ENCODE measurements at places on chromosomes 16 and 17.

- no peak for DNase-seq
Observed at GRCh38 chr17:65191811-65192740, 54.9 kb downstream of the RGS9 start.

DNA sequence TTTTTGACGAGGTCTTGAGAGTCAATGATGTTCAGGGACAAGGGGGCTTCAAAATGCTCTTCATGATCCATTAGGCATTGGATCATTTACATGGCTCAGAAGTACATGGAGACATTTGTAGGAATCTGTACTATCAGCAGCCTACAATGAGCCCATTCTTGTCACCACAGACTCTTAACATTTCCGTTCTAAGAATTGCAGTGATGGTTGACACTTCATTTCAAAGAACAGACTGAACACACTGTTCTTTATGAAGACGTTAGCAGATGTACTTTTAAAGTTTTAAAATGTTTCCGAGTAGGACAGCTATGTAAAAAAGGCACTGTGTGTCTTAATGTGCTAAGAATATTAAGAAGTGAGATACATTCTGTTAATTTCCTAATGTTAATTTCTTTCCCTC, 97.3 kb upstream of the GOT2 start:
- no peak for DNase-seq

DNA sequence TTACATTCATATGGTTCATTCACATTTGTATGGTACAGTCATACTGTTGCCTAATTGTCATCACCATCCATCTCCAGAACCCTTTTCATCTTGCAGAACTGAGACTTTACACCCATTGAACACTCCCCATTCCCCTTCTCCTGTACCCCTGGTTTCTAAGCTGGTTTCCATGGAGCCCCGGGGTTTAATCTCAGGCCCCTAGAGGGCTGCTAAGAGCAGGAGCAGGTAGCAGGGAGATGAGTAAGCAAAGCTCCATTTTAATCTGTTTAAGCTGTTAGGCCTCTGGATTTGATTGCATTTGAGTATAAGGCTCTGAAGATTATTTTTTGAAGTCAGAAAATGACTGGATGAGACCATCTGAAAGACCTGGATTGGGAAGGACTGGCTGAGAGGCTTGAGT, 68.5 kb upstream of the RPL38 start:
- DNase-seq = no peak

- no peak for DNase-seq
Observed at GRCh38 chr17:46817151-46817900, 1.2 kb downstream of the WNT3 start.

- peak; percentile 50 for DNase-seq
Observed at GRCh38 chr17:28675980-28676379, 14.0 kb downstream of the SUPT6H start.

- DNase-seq = no peak
Observed at GRCh38 chr17:34502426-34502825, 77.0 kb upstream of the TMEM132E start.

DNA sequence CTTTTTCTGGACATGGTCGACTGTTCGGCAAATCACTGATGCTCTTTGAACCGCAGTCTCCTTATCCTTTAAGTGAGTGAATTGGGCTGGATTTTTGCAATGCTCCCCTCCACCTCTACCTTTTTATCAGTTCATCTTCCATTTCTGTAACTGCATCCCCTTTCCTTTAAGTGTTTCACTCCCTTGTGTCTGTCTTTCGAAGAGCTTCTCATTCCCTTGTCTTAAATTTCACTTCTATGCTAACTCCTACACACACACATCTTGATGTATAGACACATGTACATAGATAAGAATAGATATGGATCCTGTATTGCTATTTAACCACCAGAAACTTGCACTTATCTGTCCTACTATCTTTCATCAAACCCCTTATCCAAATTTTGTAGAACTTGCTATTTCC, 250.7 kb downstream of the PHKB start:
- DNase-seq = no peak

DNA sequence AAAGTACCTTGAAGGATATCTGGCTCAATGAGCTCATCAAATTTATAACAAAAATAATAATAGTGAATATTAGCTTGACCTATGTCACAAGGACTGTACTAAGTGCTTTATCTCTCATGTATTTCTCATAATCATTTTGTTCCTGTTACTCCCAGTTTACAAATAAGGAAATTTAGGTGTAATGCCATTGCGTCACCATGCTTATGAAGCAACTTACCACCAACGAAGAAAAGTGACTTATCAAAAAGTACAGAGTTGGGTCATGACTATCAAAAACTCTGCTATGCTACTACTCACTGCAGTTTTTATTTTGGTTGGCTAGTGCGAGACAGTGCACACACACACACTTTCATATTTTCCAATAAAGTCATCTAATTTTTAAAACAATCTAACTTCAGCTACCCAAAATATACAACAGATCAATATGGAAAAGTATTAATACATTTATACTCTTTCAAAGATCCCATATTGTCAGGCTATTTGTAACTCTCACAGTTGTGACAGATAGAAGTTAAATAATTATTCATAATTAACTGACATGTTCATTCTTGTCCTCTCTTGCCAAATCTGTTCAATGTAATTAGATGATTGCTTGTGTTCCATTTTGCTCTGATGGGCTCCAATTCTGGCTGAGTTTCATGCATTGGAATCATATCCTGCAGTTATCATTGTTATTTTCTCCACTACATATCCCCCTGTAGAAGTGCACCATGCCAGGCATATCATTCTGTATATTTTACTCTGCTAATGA, 119.4 kb downstream of the KCNJ2 start:
- no peak for DNase-seq

GRCh38 chr16:27471661-27472060, 69.7 kb downstream of the IL21R start:
- no peak for DNase-seq

DNA sequence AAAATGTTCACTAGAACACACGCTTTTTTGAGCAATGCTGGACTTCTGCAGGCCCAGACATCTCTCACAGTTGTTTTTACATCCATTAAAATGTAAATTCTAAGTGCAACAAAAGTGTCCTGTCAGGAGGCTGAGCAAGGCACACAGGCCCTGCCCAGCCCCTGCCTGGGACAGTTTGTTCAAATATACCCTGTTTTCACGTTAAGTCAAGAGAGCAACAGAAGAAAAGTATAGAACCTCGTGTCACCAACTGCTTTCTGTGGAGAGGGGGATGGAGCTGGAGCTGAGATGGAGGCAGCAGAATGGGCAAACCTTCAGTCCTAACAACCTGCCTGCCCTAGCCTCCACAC, 4.3 kb upstream of the HOXB2 start:
- DNase-seq = no peak

- no peak for DNase-seq
Observed at GRCh38 chr17:72125226-72125651, 4.4 kb downstream of the SOX9 start.

DNA sequence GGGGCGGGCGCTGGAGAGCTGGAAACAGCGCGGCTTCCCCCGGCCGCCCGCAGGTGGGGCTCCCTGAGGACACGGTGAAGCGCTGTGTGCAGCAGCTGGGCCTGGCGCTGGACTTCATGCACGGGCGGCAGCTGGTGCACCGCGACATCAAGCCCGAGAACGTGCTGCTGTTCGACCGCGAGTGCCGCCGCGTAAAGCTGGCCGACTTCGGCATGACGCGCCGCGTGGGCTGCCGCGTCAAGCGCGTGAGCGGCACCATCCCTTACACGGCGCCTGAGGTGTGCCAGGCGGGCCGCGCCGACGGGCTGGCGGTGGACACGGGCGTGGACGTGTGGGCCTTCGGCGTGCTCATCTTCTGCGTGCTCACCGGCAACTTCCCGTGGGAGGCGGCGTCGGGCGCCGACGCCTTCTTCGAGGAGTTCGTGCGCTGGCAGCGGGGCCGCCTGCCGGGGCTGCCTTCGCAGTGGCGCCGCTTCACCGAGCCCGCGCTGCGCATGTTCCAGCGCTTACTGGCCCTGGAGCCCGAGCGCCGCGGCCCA, 27.8 kb downstream of the SBK1 start:
- DNase-seq = no peak

DNA sequence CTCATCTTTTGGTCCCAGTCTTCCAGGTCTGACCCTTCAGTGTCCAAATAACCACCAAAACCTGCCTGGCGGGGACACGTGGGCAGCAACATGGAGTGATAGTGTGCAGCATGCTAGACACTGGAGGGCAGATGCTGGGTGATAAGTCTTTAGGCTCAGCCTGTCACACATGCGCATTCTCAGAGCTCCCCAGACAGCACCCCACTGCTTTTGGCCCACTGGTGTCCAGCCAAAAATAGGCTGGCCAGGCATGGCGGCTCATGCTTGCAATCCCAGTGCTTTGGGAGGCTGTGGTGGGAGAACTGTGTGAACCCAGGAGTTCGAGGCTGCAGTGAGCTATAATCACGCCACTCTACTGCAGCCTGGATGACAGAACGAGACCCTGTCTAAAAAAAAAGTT, 12.3 kb downstream of the GINS2 start:
- no peak for DNase-seq

DNA sequence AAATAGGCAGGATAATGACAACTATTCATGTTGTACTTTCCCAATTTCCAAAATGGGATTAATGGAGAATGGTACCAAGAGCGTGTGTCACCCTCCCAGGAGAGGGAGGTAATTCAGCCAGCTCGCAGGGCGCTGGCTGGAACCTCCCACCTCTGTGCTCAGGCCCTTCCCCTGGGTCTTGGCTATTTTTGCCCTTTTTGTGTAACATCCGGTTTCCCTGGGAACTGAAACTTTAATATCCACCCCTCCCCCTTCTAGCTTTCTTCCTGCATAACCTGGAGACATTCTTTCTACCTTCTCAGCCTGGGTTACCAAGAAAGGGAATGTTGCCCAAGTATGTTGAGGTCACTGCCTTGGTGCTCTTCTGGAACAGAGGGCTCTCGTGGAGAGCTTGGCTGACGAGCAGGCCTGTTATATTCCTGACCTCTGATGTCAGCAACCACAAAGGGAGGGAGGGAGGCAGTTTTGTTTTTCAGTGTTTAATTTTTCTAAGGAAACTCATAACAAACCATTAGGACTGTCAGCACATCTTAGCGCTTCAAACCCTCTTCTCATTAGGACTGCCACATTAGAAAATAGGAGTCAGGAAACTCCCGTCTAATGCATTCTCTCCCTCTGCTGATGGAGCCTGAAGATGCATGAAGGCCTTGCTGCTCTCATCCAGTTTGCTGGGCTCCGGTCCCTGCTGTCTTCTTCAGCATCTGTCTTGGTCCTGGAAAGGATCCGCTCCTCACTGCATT, 25.6 kb downstream of the ITGB3 start:
- DNase-seq = no peak

DNA sequence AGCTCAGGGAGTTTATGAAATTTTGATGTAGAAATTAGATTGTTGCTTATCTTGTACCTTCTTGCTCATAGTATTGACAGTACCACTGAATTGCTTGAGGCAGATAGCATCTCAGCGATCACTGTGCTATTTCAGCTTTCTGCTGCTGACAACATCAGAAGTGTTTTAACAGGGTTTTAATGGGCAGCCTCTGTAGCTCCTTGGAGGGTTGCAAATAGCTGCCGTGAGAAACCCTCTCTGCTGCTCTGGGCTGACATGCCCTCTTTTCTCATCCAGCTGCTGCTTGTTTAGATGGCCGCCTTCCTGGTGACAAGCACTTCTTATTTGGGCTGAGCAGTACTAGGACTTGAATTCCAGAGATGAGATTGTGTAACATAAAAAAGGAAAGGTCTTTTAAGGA, 180.2 kb upstream of the TBX2 start:
- no peak for DNase-seq

- DNase-seq = no peak
Observed at GRCh38 chr16:10972108-10972818, 27.9 kb downstream of the CLEC16A start.

DNA sequence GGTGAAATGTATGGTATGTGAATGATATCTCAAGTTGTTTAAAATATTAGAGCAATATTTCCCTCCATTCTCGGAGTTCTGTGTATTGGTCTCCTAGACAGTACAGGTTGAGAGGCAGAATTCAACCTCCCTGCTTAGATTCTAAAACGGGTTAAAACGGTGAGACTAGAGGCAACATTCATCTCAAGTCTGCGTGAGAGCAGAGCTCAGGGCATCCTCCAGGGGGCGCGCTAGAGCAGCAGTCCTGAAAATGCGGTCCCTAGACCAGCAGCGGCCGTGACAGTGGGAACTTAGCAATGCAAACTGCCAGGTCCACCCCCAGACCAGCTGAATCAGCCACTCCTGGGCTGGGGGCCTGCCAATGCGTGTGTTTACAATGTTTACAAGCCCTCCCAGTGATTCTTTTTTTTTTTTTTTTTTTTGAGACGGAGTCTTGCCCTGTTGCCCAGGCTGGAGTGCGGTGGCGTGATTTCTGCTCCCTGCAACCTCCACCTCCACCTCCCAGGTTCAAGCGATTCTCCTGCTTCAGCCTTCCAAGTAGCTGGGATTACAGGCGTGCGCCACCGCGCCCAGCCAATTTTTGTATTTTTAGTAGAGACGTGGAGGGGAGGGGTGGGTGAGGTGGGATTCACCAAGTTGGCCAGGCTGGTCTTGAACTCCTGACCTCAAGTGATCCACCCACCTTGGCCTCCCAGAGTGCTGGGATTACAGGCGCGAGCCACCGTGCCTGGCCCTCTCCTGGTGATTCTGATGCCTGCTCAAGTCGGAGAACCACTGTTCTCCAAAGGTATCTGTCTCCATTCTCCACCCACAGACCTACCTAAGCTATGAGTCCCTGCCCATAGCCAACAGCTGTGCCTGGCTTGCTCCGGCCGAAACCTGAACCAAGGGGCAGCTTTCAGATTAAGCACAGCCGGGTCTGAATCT, 24.2 kb downstream of the KLHL36 start:
- peak; percentile 89 for DNase-seq

DNA sequence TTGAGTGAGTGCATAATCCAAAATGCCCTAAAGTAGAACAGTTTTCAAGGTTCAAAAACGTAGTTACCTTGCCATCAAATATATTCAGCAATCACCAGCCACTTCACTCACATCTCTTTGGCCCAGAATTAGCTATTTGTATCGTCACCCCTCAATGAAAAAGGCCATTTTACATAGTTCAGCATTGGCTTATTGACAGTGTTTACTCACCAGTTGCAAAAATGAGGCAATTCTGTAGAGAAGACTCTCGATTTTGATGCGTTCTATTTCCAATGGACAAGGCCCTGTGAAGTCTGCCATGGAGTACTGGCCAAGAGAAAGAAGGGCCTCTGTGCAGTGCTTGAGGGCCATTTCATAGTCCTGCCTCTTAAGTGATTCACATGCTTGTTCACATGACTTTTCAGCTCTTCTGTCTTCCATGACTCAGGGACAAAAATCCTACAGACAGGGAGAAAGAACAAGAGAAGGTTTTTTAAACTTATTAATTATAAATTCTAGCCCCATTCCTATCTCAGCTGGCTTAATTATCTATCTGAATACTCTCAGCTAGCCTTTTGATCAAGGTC, 26.5 kb downstream of the HELZ start:
- no peak for DNase-seq

- DNase-seq = no peak
Observed at GRCh38 chr17:56038131-56038530, 115.1 kb upstream of the ANKFN1 start.

- DNase-seq = no peak
Observed at GRCh38 chr17:47270946-47271705, 17.5 kb downstream of the ITGB3 start.
